Stimulated activated CD8-positive, alpha-beta memory T cell treated with anti-CD3 and anti-CD28 coated beads, Interleukin-2, amount 100 ng/mL, for 1 hour (primary cell): ENCODE measurements at places on chromosomes 5 and 9.
A peak's percentile ranks its signal among the peaks of the same experiment; 100 is the strongest.

DNA sequence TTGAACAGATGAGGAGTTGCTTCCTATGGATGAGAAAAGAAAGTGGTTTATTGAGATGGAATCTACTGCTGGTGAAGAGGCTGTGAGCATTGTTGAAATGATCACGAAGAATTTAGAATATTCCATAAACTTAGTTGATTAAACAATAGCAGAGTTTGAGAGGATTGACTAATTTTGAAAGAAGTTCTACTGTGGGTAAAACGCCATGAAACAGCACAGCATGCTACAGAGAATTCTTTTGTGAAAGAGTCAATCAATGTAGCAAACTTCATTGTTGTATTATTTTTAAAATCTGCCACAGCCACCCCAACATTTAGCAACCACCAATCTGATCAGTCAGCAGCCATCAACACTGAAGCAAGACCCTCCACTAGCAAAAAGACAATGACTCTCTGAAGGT, 309.1 kb downstream of the SPOCK1 start:
- DNase-seq: no peak

DNA sequence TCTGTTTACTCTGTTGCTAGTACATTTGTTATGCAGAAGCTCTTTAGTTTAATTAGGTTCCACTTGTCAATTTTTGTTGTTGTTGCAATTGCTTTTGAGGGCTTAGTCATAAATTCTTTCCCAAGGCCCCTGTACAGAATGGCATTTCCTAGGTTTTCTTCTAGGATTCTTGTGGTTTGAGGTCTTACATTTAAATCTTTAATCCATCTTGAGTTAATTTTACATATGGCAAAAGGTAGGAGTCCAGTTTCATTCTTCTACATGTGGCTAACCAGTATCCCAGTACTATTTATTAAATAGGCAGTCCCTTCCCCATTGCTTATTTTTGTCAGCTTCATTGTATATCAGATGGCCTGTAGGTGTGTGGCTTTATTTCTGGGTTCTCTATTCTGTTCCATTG, 792.4 kb downstream of the PTPRD start:
- no peak for DNase-seq

DNA sequence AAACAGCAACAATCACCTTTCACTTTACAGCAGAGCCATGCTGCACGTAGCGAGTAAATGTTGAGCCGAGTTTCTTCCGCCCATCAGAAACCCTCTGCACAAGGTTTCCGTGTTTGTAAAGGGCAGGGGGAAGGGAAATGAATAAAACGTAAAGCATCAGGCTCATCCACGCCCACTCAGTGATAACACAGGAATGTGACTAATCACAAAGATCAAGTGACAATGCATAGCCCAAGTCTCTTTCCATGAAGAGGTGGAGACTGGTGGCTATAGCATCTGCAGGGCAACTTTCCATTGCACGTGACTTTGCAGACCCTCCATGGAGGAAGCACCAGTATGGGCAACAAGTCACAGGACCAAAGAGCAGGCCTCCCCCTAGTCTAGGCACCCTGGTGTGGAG, 56.6 kb downstream of the CAMSAP1 start:
- no peak for DNase-seq

DNA sequence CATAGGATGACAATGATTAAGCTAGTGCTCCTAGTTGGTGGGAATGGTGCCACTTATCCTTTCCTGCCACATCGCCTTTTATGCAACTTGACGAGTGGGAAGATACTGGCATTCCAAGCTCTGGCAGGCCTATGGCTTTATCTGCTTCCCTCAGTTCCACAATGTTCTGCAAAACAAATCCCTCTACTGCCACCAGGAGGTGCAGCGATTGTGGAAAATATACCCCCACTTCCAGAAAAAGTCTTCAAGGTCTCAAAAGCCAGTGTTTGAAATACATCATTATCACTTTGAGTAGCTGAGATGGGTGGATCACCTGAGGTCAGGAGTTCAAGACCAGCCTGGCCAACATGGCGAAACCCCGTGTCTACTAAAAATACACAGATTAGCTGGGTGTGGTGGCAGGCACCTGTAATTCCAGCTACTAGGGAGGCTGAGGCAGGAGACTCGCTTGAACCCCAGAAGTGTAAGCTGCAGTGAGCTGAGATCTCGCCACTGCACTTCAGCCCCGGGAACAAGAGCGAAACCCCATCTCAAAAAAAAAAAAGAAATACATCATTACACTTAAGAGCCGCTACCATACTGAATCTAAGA, 3.4 kb downstream of the CLINT1 start:
- DNase-seq: no peak

DNA sequence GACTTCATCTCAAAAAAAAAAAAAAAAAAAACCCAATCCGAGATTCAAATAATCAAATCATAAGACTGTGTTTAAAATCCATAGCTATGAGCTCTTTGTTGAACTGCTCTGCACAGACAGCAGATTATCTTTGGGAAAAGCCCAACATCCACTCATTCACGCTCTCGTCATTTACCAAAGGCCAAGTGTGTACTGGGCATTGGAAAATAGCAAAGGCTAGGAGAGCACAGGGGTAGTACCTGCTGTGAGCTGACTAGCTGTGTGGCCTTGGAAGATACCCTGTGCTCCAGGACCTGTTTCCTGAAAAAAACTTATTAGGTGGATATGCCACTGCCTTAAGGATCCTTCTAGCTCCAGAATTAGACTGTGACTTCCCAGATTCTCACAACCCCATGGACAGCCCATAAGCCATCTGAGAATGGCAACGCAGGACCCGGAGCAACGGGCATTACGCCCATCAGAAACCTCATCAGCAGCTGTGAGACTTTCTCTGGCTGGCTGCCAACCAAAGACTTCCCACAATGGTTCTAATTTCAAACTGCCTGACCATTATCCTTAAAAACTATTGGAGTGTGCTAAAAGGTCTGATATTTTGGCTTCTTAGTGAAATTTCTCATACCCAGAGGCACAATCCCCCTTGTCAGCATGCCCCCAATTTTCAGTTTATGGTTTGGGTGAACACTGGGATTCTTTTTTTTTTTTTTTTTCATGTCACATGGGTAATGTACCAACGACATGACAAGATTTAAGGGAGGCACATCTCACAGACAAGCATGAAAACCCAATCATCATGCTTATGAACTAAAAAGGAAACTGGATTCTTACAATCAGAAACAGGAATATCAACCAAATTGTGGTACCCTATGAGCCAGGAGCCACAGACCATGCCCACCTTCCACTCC, 16.8 kb downstream of the SERINC5 start:
- DNase-seq: no peak

DNA sequence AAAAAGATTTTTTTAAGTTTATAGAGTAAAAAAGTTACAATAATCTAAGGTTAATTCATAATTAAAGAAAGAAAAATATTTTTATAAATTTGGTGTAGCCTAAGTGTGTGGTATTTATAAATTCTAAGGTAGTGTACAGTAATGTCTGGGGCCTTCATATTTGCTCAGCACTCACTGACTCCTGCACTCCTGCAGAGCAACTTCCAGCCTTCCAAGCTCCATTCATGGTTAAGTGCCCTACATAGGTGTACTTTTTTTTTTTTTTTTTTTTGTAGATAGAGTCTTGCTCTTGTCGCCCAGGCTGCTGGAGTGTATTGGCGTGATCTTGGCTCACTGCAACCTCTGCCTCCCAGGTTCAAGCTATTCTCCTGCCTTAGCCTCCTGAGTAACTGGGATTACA, 10.1 kb downstream of the ACOT12 start:
- DNase-seq: no peak

DNA sequence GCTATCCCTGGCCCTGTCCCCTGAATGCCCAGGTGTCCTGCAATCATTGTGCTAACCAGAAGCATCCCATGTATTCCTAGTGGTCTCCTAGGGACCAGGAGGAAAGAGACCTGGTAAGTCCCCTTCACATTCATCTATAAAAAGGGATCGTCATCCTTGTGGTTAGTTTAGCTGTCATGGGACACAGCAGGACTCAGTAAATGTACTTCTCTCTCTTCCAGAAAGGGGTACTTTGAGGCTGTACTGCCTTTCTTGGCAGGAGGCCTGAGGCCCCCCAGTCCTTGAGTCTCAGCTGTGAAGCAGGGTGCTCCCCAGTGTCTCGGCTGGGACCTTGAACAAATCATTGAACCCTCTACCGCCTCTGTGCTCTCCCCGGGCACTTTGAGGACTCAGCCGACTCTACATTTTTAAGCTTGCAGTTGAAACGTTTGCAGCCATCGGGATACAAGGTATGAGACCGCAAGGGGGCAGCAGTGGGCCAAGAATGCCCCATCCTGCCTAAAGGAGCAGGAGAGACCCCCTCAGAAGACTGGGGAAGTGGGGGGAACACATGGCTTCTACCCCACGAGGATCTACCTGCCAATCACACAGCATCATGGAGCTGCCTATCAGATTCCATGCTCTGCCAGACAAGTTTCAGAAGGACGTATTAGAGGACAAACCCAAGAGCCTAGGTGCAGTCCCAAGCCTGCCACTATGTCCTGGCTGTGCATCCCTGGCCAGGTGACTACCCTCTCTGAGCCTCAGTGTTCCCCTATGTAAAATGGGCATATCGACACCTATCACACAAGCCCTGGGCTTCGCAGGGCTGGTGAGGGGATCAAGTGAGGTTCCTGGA, 2.4 kb upstream of the PHYKPL start:
- DNase-seq: peak; percentile 62

GRCh38 chr9:2824564-2824963, 19.3 kb downstream of the PUM3 start:
- DNase-seq: no peak

DNA sequence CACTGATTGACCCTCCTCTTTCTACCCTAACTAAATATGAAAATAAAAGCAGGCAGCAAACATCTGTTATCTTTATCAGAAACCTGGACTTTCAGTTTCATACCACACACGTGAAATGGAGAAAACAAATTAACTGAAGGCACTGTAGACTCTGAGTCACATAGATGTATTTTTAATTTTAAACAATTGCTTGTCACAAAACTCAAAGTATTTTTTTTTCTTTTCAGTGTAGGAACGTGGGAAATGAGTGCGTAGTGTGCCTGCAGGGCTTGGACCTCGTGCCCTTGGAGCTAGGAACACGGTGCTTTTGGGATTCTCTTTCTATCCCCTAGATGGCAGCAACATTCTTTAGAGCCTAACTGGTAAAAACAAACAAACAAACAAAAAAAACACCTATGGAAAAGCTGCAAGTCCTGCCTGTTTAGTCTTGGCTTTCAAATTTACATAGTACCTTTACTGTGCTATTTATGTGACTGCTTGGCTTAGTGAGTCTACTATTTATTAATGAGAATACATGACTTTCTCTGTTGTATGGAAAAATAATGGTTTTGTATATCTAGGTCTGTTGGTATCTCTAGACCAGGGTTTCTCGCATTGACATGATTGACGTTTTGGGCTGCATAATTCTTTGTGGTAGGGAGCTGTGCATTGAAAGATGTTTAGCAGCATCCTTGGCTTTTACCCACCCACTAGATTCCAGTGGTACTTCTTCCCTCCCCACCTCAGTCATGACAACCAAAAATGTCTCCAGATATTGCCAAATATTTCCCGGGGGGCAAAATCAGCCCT, 16.8 kb upstream of the ACTBL2 start:
- no peak for DNase-seq

DNA sequence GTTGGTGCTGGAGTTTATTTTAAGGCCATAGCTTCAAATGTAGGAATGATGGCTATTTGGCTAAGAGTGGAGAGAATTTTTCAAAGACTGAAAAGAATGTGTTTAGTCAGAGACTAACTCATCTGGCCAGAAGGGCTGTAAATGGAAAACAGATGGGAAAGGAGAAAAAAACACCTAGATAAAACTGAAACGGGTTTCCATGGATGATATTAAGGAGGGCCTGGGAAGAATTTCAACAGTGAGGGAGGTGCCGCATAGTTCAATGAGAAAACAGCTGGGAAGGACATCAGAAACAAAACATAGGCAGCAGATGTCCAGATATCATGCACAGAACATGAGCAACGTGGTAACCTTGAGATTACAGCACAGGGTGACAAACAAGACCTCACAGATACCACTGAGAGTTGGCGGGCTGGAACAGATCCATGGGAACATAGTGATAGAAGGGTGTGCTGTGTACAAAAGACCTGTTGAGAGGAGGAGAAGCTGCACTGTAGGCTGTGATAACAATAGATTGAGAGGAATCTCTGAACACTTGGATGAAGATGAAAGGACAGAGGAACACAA, 31.2 kb upstream of the RAD23B start:
- no peak for DNase-seq

GRCh38 chr5:59146729-59147128, 563.9 kb downstream of the RAB3C start:
- no peak for DNase-seq

DNA sequence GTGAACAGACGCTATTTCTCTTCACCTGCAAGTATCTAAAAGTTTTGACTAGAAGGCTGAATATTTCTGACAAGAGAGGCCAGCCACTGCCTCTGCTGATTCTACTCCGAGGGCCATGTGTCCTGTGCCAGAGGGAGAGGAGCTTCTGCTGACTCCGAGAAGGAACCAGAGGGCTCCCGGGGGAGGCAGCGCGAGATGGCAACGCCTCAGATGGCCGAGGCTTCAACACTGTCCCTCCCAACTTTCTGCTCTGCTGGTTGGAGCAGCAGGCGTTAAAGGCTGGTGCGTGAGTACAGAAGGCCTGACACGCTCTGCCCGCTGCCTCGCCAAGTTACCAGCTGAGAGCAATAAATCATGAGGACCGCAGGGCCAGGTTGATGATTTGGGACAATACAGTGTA, 178.8 kb downstream of the GAPVD1 start:
- DNase-seq: no peak

DNA sequence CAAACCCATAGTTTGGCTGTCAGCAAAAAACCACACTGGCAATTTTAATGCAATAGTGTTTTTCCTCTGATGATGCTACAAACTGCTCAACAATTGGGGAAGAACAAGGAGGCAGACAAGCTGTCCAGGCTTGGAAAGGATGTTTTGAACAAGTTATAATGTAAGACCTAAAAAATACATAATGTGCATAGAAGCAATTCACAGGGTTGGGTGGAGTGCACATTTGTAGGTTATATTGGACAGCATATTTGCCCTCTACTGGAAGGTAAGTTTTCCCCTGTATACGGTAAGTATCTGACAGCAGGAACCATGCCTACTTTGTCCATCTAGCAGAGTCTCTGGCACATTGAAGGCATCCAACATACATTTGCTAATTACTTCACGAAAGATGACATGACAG, 114.3 kb upstream of the PUM3 start:
- no peak for DNase-seq

- no peak for DNase-seq
Observed at GRCh38 chr5:180599590-180599914, 8.3 kb upstream of the SCGB3A1 start.

GRCh38 chr9:112861155-112861554, 29.5 kb downstream of the SLC46A2 start:
- DNase-seq: no peak

GRCh38 chr9:116547729-116548426, 139.2 kb upstream of the TRIM32 start:
- DNase-seq: no peak

GRCh38 chr9:37562826-37563225, 13.4 kb downstream of the FBXO10 start:
- no peak for DNase-seq

GRCh38 chr9:114291064-114291474, 31.8 kb upstream of the ORM1 start:
- DNase-seq: peak; percentile 51

GRCh38 chr5:106121972-106122605, 1548.6 kb downstream of the EFNA5 start:
- no peak for DNase-seq
